Uterus (tissue), 4 donors: ENCODE measurements at places on chromosomes 3 and 15.

- no peak for DNase-seq
- no peaks in the 10 kb centered on the region for H3K36me3 ChIP-seq
- no peak overlapping the region for H3K4me3 ChIP-seq
- no peaks in the 10 kb centered on the region for H3K27me3 ChIP-seq
- no peak overlapping the region for H3K27ac ChIP-seq
- H3K4me1 ChIP-seq: no peaks in the 10 kb centered on the region
These were observed 16.4 kb downstream of the FSD2 start for GRCh38 chr15:82789491-82789890.

- no peaks in the 10 kb centered on the region for H3K27me3 ChIP-seq
- peak within 1 kb of the TSS; percentile 37 for H3K4me3 ChIP-seq
- no peaks in the 10 kb centered on the region for H3K4me1 ChIP-seq
- peak; percentile 35 for DNase-seq
These were observed at the start of gene PLSCR2 for GRCh38 chr3:146469150-146470017. TSS of gene PLSCR2 (minus strand) at chr3:146469561. CDS start at chr3:146459904, 9,657 bp downstream.

DNA sequence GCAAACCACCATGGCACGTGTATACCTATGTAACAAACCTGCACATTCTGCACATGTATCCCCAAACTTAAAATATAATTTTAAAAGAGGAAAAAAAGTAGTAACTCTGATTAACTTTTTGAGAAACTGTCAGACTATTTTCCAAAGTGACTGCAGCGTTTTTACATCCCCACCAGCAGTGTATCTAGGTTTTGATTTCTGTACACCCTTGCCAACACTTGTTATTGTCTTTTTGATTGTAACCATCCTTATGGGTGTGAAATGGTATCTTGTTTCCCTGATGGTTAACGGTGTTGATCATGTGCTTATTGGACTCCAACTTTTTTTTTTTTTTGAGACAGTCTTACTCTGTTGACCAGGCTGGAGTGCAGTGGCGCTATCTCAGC lies 23.0 kb upstream of the ALPK3 start:
- H3K36me3 ChIP-seq: no peaks in the 10 kb centered on the region
- no peak overlapping the region for H3K27ac ChIP-seq
- no peak overlapping the region for H3K4me3 ChIP-seq
- no peaks in the 10 kb centered on the region for H3K4me1 ChIP-seq
- H3K27me3 ChIP-seq: no peaks in the 10 kb centered on the region

DNA sequence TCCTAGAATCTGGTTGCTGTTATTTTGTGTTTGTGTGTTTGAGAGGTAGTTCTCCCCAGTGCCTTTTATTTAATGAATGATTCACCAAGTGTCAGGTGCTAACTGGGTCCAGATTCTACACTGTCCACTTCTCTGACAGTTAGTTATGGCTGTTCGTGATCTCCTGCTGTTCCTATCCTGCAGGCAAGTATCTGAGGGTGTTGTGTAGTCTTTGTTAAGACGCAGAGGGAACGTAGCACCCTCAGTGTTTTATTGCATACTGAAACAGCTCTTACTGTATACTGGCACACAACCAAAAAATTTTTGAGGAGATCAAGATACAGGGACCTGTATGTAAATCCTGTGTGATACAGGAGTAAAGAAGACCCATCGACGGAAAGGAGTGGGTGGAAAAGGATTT lies 1271.3 kb downstream of the ROBO1 start:
- no peaks in the 10 kb centered on the region for H3K27me3 ChIP-seq
- no peaks in the 10 kb centered on the region for H3K4me1 ChIP-seq
- no peaks in the 10 kb centered on the region for H3K36me3 ChIP-seq
- H3K4me3 ChIP-seq: no peak overlapping the region
- H3K27ac ChIP-seq: no peak overlapping the region

GRCh38 chr15:80266113-80266512 lies 14.1 kb upstream of the CTXND1 start:
- H3K4me1 ChIP-seq: no peaks in the 10 kb centered on the region
- no peaks in the 10 kb centered on the region for H3K36me3 ChIP-seq

- no peak overlapping the region for H3K4me3 ChIP-seq
- no peak overlapping the region for H3K27ac ChIP-seq
- no peaks in the 10 kb centered on the region for H3K27me3 ChIP-seq
- DNase-seq: no peak
These were observed 45.2 kb downstream of the CMC1 start for GRCh38 chr3:28286595-28286994.

- H3K4me1 ChIP-seq: no peaks in the 10 kb centered on the region
- H3K36me3 ChIP-seq: no peaks in the 10 kb centered on the region
- H3K4me3 ChIP-seq: no peak overlapping the region
- no peak overlapping the region for H3K27ac ChIP-seq
- no peak for DNase-seq
These were observed 21.3 kb downstream of the KIF9 start for GRCh38 chr3:47261301-47261700.
